ENCODE measurements at places on chromosomes 12 and 14.
A peak's percentile ranks its signal among the peaks of the same experiment; 100 is the strongest.

DNA sequence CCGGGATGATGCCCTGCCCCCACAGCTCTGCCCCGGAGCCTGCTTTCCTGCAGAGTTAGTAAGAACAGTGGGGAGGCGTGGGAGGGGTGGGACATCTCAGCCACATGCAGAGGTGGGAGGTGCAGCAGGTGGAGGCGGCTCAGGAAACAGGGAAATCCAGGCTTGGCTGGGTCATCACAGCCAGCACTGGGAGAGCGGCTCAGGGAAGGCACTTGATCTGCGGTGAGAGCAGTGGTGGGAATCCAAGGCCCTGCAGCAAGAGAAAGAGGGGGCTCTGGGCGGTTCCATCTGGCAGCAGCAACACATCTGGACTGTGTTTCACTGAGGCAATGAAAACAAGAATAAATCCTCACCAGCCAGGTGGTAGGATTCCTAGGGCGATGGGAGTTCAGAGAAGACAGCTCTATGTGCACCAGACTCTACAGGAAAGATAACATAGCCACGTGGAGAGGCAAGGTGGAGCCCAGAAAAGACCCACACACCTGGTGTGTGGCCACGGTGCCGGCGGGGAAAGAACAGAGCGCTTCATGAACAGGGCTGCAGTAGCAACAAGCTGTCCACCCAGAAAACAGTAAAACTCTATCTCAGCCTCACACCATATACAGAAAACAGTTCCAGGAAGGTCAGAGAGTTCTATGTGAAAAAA is 57.6 kb downstream of the CCDC85C start:
- DNase-seq = no peak

DNA sequence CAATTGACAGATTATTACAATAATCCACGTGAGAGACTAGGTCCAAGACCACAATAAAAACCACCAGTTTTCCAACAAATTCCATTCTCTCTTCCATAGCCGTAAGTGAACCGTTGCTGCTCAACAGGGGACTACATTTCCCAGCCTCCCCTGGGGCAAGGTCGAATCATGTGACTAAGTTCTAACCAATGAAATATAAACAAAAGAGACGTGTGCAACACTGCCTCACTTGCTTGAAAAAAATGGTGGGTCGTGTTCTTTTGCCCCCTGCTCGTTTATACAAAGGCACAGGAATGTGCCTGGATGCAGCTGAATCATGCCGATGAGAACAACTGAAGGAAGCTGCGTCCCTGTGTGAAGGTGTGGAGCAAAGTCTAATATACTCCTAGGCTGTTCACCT is 51.1 kb downstream of the HSPB8 start:
- no peak for DNase-seq

DNA sequence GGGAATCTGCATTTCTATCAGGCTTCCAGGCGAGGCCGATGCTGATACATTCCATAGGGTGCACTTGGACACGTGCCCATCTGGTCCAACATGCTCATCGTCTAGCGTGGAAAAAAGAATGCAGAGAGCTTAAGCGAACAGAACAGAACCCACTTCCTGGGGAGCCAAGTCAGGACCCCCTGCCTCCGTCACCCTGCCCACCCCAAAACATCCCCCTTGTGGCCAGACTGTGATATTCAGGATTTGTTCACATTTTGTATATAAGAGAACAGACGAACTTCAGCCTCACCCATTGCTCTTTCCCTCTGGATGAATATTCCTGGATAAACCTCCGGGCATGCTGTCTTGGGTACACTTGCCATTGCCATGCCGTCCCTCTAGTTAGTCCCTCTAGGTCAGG is 4.3 kb upstream of the PIWIL1 start:
- DNase-seq = no peak

- DNase-seq = no peak
Measured at GRCh38 chr14:63212776-63213500, 8.7 kb downstream of the RHOJ start.

- no peak for DNase-seq
Measured at GRCh38 chr12:106214571-106214970, 33.2 kb downstream of the CKAP4 start.

DNA sequence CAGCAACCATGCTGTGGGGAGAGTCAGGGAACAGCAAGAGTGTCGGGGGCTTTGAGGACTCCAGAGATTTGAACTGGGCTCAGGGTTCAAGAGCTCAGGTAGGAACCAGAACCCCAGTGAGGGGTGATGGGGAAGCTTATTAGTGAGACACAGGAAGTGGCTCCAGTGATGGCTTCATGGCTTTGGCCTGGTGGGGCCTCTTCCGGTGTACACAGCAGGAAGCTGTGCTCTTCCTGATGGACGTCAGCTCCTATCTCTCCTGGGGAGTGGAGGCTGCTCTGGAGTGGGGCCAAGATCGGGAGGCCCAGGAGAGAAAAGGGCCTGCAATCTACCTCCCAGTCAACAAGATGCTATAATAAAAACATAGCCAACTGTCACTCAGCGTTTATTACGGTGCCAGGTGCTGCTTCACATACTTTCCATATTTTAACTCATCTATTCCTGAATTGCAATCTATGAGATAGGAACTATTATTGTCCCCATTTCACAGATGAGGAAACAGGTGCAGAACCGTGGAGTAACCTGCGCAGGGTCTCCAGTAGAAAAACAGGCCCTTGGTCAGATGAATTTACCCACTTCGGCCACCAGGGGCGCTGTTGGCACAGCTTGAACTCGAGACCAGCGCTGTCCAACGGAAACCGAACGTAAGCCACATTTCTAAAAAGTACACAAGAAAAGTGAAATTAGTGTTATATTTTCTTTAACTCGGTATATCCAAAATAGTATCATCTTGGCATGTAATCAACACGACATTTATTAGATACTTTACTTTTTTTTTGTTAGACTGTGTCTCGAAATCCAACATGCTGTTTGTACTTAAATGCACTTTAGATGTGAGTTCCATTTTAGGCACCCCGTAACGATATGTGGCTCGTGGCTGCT is 63.6 kb upstream of the DLK1 start:
- no peak for DNase-seq

GRCh38 chr14:75247286-75247922 is 31.2 kb upstream of the FOS start:
- DNase-seq = no peak

GRCh38 chr12:1348606-1349005 is 245.8 kb downstream of the FBXL14 start:
- no peak for DNase-seq

DNA sequence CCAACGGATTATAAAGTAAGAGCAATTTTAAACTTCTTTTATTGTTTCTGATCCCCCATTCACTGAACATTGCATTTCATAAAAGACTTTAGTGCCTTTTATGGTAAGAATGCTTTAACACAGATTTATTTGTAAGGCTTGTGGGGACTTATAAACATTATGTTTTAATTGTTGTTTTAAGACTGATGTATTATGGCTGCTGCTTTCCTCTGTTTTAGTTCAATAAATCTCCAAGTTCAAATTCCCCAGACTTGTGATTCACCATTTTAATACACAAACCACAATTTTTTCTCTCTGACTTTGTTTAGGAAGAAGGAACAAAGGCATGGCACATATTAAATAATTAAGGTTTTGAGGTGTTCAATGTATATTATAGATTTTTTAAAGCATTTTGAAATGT is 753.3 kb downstream of the SLC6A15 start:
- DNase-seq = no peak

DNA sequence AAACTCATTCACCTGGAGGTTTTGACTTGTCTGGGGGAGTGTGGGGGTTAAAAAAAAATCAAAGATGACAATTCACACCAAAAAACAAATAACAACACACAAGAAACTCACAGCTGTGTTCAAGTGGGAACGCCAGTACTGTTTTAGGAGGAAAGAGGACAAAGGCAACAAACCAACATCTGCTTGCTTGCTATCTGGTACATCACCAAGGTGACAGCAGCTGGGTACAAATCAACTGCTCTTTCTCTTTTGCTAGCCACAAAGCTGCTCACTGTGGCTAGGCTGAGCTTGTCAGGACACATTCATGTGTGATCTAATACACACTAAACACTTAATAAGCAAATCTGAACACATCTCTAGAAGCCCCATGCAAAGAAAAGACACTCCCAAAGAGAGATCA is 128.0 kb upstream of the RAP1B start:
- DNase-seq = no peak

- no peak for DNase-seq
Measured at GRCh38 chr12:102812344-102812743, 104.7 kb downstream of the PAH start.

DNA sequence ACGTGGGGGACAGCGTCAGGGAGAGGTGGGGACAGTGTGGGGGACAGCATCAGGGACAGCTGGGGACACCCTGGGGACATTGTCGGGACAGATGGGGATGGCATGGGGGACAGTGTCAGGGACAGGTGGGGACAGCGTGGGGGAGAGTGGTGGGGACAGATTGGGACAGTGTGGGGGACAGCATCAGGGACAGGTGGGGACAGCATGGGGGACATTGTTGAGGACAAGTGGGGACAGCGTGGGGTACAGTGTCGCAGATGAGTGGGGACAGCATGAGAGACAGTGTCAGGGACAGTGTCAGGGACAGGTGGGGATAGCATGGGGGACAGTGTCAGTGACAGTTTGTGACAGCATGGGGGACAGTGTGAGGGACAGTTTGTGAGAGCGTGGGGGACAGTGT is 240.9 kb downstream of the TMEM121 start:
- DNase-seq = no peak

GRCh38 chr12:25263594-25263993 is 12.9 kb upstream of the KRAS start:
- DNase-seq = no peak

DNA sequence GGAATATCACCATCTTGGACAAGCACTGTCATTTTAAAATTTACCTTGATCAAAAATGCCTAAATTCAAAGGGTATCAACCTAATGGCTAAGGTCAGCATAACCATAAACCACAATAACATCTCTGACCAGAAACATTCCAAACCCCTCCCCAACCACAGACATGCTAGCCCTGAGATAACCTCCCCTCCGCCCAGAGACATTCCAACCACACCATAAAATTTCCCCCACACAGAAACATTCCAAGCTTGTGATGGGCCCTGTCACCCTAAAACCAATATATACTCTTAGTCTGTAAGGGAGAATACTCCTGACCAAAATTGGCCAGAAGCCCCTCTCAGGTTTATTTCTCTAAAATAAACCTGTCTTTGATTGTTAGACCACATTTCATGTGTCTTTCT is 17.7 kb downstream of the EPYC start:
- DNase-seq = no peak

GRCh38 chr12:50317203-50317602 is 33.9 kb upstream of the LIMA1 start:
- no peak for DNase-seq

- peak; percentile 6 for DNase-seq
Measured at GRCh38 chr12:123801573-123802178, 39.6 kb downstream of the DNAH10 start.

DNA sequence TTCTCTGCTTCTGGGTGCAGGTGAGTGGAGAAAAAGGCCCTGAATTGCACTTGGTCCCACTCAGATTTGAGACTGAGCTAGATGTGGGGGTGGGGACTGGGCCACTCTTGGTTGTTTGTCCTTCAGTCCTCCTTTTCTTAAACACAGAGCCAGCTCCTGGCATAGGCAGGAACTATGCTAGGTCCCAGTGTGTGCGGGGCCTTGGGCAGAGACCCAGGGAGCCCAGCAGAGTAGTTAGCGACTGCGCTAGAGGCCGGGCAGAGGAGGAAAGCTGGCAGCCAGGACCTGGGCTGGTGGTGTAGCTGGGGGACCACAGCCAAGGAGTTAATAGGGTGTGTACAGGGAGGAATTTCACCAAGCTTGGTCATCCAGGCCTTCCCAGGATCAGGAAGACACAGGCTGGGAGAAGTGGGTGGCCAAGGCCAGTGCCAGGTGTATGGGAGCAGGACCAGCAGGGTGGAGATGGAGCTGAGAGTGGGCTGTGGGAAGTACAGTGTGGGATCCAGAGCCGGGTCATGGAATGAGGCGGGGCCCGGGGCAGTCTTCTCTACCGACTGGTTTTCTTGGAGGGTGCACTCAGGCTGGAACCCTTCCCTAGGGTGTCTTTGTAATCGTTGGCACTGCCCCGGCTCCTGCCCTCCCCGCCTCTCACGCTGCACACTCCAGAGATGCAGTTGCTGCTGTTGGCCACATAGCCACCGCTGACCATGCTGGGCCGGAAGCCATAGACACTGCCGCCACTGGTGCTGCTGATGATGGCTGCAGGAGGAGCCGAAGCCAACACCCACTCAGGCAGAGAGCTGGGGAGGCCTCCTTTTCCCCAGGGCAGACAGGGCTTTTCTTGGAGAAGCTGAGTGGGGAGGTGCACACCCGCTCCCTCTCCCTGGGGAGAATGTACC is 8.7 kb downstream of the KRT71 start:
- DNase-seq = no peak

DNA sequence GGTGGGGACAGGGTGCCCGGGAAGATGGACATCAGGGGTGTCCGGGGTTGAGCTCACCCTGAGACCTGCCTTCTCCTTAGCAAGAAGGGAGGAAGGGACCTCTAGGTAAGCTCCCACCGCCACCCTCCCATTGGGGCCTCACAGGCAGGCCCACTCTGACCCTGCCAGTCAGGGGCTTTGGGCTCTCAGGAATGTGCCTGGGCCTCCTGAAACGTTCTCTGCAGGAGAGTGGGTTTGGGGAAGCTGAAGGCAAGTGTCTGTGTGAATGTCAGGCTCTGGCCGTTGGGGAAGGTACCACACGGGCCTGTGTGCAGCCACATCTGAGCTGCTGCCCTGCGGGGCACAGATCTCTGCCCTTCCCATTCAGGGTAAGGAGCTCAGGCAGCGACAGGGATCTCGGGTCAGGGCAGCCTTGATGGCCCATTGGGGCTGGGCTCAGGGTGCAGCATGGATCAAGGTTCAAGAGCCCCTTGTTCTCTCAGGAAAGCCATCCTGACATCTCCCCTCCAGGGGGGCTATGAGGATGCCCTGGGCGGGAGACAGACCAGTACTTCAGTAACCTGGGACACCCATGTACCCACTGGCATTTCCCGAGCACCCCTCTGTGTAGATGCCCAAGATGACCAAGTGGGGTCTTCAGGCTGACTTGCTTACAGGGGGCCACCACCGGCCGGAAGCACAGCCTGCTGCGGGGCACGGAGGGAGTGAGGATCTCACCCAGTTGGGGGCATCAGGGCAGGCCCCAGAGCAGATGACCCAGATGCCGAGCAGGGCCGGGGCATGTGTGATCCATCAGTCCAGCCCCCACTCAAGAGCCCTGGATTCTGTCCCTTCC is 29.7 kb downstream of the FAM222A start:
- DNase-seq = no peak
